T-cell (primary cell): ENCODE measurements at places on chromosomes 5 and 9. TPM values are rescaled to one million over a fixed set of nuclear protein-coding genes. Genes with fewer than 3 reads are reported as not detected.

The OR1J4 gene
- total RNA-seq: not detected

The SLC34A3 gene
- total RNA-seq: not detected

The SPINK13 gene
- not detected for total RNA-seq

The PCDHGB3 gene
- total RNA-seq: 0.40 TPM

The ADGRD2 gene
- not detected for total RNA-seq

- H3K27me3 ChIP-seq: no peaks in the 10 kb centered on the region
- H3K4me3 ChIP-seq: no peak overlapping the region
- no peaks in the 10 kb centered on the region for H3K4me1 ChIP-seq
- H3K36me3 ChIP-seq: no peaks in the 10 kb centered on the region
- H3K27ac ChIP-seq: no peak overlapping the region
These were observed 388.7 kb upstream of the POU5F2 start for GRCh38 chr5:94130077-94130476.

- H3K27me3 ChIP-seq: no peaks in the 10 kb centered on the region
- H3K4me3 ChIP-seq: no peak overlapping the region
- H3K36me3 ChIP-seq: no peaks in the 10 kb centered on the region
- H3K27ac ChIP-seq: no peak overlapping the region
These were observed 33.0 kb upstream of the CTXN3 start for GRCh38 chr5:127615916-127616315.

- no peaks in the 10 kb centered on the region for H3K4me1 ChIP-seq
- no peak overlapping the region for H3K27ac ChIP-seq
- no peak overlapping the region for H3K4me3 ChIP-seq
- DNase-seq: no peak
- no peaks in the 10 kb centered on the region for H3K27me3 ChIP-seq
- H3K36me3 ChIP-seq: no peaks in the 10 kb centered on the region
These were observed 9.9 kb upstream of the ANGPTL2 start for GRCh38 chr9:127132375-127132774.

- H3K27me3 ChIP-seq: no peaks in the 10 kb centered on the region
- H3K4me1 ChIP-seq: no peaks in the 10 kb centered on the region
- H3K36me3 ChIP-seq: no peaks in the 10 kb centered on the region
- H3K4me3 ChIP-seq: no peak overlapping the region
These were observed 561.4 kb downstream of the BNC2 start for GRCh38 chr9:16309082-16309468.

DNA sequence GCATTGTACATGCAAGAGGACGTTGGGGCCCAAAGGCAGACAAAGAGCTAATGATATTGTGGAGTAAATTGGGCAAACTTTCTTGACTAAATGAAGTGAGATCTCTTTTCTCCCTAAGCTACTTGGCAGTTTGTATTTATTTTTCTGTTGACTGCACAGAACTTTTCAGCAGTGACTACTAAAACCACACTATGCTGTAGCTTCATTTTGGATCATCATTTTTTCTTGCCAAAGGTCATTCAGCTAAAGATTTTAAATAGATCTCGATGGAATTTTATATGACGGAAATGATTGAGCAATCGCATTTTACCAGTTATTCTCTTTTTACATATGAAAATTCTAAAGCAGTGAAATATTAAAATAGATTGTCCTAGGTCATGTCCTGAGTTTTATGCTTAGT is 286.1 kb upstream of the ACTBL2 start:
- no peak overlapping the region for H3K4me3 ChIP-seq
- DNase-seq: no peak
- H3K4me1 ChIP-seq: no peaks in the 10 kb centered on the region
- H3K36me3 ChIP-seq: no peaks in the 10 kb centered on the region

DNA sequence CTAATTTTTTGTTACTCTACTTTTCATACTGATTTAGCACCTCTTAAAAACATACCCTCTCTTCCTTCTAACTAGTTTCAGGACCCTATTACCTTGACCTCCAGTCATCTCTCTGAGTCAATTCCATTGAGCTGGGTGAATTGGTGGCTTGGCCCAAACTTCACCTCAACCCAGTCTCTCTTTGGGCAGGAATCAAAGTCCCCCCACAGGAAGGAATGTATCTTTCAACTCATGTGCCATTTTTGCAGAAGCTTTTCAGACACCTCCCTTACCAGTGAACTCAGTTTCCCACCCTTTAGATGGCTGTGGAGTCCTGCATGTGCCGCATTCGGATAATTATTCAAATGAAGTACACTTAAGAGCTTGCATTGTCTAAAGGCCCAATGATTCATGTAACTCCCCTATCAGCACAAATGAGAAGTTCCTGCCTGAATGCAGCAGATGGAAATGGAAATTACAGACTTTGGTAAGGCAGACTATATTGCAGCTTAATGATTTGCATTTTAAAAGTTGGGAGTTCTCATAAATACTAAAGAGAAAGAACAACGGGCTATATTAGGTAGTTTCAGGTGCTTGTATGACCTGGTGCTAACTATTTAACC is 693.5 kb downstream of the PTPRD start:
- no peak for DNase-seq
- no peak overlapping the region for H3K27ac ChIP-seq
- no peaks in the 10 kb centered on the region for H3K27me3 ChIP-seq
- H3K36me3 ChIP-seq: no peaks in the 10 kb centered on the region
- H3K4me1 ChIP-seq: no peaks in the 10 kb centered on the region

- no peaks in the 10 kb centered on the region for H3K4me1 ChIP-seq
- DNase-seq: no peak
- no peak overlapping the region for H3K27ac ChIP-seq
- H3K36me3 ChIP-seq: peaks cover 14% of the 10 kb centered on the region
- no peaks in the 10 kb centered on the region for H3K27me3 ChIP-seq
These were observed 80.8 kb downstream of the SIL1 start for GRCh38 chr5:139117342-139117884.

- no peaks in the 10 kb centered on the region for H3K27me3 ChIP-seq
- DNase-seq: no peak
- no peak overlapping the region for H3K27ac ChIP-seq
- peaks cover 2% of the 10 kb centered on the region for H3K36me3 ChIP-seq
These were observed 124.4 kb downstream of the SSBP2 start for GRCh38 chr5:81626524-81626923.

DNA sequence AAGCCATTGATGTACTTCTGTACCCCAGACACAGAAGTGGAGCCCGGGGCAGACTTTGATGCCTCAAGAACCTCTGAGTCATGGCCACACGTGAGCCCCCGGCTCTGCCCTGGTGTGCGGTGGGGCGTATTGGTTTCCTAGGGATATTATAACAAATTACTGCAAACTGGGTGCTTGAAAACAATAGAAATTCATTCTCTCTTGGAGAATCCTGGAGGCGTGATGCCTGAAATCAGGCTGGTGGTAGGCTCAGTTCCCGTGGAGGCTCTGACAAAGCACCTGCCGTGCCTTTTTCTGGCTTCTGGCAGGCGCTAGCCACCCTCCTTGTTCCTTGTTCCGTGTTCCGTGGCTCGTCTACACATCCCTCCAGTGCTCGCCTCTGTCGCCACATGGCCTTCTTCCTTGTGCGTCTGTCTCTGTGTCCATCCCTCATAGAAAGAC is 24.2 kb downstream of the NEK6 start:
- H3K4me1 ChIP-seq: peaks cover 33% of the 10 kb centered on the region
- no peaks in the 10 kb centered on the region for H3K27me3 ChIP-seq
- no peak for DNase-seq
- no peak overlapping the region for H3K27ac ChIP-seq
- H3K4me3 ChIP-seq: no peak overlapping the region

DNA sequence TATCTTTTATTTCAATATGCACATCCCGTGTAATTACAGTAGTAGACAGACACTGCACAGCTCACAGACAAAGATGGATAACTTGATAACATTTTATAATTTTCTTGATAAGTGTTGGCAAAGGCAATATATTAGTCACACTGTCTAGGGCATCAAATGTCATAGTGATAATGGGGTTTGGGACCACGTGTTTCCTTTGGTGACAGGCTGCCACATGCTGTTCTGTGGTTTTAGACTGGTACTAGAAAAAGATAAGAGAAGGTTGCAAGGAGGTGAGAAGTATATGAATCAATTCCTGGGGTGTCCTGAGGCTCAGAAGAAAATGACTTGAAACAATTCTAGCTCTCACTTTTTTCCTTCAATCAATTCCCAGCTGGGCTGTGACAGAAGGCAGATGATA is 258.8 kb upstream of the CHD1 start:
- no peak overlapping the region for H3K4me3 ChIP-seq
- no peaks in the 10 kb centered on the region for H3K36me3 ChIP-seq
- H3K4me1 ChIP-seq: no peaks in the 10 kb centered on the region
- no peak overlapping the region for H3K27ac ChIP-seq
- no peaks in the 10 kb centered on the region for H3K27me3 ChIP-seq
